ENCODE measurements at places on chromosomes 1 and 21.

DNA sequence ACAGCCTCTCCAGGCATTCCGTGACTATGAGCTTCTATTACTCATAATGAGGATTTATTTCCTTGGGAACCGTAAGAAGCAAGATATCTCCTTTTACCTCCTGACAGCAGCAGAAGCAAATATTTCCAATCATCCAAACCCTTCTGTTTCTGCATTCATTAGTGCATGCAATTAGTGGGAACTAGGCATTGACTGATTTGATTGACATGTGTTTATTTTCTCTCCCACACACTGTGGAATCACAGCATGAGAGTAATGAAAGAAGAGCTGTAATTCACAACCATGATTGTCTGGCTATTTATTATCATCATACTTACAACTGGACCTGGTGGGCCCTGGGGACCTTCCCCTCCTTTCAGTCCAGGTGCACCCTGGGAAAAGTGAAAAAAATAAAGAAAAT, 146.8 kb downstream of the COL11A1 start:
- no peak overlapping the region for H3K4me3 ChIP-seq
- DNase-seq: no peak
- H3K27me3 ChIP-seq: no peaks in the 10 kb centered on the region
- H3K36me3 ChIP-seq: no peaks in the 10 kb centered on the region
- no peaks in the 10 kb centered on the region for H3K4me1 ChIP-seq
- H3K27ac ChIP-seq: no peak overlapping the region

DNA sequence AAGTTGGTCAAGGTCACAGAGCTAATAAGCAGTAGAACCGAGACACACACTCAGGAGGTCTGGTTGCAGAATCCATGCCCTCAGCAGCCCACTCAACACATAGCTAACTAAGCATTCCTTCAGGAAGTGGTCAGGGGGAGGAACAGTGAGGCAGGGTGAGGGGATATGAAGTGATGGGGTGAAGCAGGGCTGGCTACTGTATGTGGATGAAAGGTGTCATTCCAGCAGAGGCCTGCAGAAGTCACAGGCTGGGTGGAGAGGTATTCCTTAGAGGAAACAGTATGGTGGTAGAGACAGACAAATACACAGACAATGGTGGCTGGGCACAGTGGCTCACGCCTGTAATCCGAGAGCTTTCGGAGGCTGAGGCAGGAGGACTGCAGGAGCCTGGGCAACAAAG, 14.1 kb downstream of the TMCO4 start:
- H3K27ac ChIP-seq: no peak overlapping the region
- H3K4me3 ChIP-seq: no peak overlapping the region
- no peaks in the 10 kb centered on the region for H3K4me1 ChIP-seq
- no peaks in the 10 kb centered on the region for H3K27me3 ChIP-seq

DNA sequence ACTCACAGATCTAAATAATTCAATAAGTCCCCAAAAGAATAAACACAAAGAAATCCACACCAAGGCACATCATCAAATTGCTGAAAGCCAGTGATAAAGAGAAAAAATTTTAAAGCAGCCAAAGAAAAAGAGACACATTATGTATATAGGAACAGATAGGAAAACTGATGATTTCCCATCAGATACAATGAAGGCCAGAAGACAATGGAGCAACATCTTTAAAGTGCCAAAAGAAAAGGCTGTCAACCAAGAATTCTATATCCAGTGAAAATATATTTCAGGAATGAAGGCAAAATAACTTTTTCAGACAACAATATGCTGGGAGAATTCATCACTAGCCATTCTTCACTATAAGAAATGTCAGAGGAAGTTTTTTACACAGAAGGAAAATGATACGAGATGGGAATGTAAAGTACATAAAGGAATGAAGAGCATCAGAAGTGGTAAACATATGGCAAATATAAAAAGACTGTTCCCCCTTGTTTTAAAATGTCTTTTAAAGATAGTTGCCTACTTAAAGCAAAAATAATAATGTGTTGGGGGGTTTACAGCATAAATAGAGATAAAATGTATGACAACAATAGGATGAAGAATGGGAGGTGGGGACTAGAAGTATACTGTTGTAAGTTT, 9.4 kb upstream of the MYOG start:
- H3K27ac ChIP-seq: no peak overlapping the region
- H3K4me1 ChIP-seq: no peaks in the 10 kb centered on the region
- no peaks in the 10 kb centered on the region for H3K27me3 ChIP-seq
- no peak for DNase-seq

DNA sequence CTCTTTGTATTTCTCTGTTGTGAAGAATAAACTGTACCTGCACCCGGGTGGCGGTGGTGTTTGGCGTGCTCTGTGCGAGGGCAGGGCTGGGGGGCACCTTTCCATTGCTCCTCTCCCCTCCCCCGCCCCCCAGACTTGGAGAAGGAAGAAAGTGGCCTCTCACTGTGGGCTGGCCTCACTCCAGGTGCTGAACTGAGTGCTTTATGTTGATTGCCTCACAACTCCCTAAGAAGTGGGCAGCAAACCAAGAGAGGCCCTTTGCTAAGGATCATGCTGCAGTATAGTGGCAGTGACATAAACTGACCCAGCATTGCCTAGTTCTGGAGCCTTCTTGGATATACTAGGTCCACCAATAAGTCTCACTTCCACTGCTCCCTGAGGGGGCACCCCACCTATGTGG, 20.2 kb downstream of the A3GALT2 start:
- peaks cover 10% of the 10 kb centered on the region for H3K4me1 ChIP-seq
- no peak overlapping the region for H3K4me3 ChIP-seq
- DNase-seq: peak; percentile 76
- no peaks in the 10 kb centered on the region for H3K36me3 ChIP-seq
- H3K27ac ChIP-seq: peak overlapping the region; percentile 76

DNA sequence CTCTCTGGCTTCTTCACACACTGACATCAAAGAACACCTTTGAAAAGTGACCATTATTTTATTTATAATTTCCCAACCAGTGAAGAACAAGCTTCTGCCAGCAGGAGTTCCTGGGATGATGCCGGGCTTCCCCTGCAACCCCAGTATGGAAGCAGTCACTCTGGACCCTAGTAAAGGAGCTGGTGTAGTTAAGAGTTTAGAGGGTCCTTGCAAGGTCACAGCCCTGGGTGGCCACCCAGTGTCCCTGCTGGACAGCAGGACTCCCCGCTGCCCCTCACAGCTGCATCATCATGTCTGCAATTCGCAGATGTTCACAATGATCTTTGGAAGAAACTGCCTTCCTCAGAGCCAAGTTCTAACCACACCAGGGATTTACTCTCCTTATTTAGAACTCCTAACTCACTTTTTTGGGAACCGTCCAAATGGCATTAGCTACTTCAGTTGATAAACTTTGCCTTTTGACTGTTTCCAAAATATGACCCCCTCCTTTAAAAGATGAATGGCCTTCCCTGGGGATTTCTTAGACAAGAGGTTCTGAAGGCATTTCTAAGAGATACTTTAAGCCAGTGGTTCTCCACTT, 90.6 kb downstream of the HIVEP3 start:
- no peaks in the 10 kb centered on the region for H3K4me1 ChIP-seq
- no peaks in the 10 kb centered on the region for H3K36me3 ChIP-seq
- DNase-seq: no peak
- no peaks in the 10 kb centered on the region for H3K27me3 ChIP-seq
